Right kidney (tissue), 9 donors: ENCODE measurements at places on chromosomes 16 and 17.

GRCh38 chr17:74187761-74188160 is 15.7 kb upstream of the RPL38 start:
- DNase-seq = no peak

GRCh38 chr16:67259705-67260104 is 10.9 kb downstream of the SLC9A5 start:
- DNase-seq = no peak

- DNase-seq = no peak
Observed at GRCh38 chr16:53219795-53220454, 165.1 kb downstream of the CHD9 start.

- no peak for DNase-seq
Observed at GRCh38 chr17:38617074-38617860, 11.5 kb upstream of the SRCIN1 start.

GRCh38 chr17:80960797-80961452 is 30.7 kb upstream of the CHMP6 start:
- no peak for DNase-seq

- no peak for DNase-seq
Observed at GRCh38 chr16:11218604-11218962, 37.4 kb downstream of the SOCS1 start.

DNA sequence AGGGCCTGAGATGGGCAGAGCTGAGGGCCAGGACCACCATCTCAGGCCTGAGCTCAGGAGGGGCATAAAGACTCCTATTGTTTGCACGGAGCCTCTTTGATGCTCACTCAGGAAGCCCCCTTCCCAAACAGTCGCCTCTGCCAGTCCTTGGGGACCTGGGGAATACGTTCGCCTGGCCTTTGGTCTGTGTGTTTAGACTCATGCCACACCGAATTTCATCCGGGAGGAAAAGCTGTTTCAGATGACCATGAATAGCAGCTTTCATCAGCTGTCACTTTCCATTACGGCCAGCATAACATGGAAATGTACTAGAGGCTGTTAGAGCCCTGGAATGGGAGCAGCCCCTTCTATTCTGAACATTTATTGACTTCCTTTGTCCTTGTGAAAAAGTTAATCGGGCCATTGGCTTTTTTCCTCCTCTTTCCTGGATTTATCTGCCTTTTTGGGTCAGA is 139.0 kb downstream of the HS3ST3A1 start:
- DNase-seq = no peak

GRCh38 chr17:82049521-82049971 is 2.1 kb downstream of the RFNG start:
- no peak for DNase-seq

- no peak for DNase-seq
Observed at GRCh38 chr16:70412385-70412784, 26.5 kb downstream of the ST3GAL2 start.

DNA sequence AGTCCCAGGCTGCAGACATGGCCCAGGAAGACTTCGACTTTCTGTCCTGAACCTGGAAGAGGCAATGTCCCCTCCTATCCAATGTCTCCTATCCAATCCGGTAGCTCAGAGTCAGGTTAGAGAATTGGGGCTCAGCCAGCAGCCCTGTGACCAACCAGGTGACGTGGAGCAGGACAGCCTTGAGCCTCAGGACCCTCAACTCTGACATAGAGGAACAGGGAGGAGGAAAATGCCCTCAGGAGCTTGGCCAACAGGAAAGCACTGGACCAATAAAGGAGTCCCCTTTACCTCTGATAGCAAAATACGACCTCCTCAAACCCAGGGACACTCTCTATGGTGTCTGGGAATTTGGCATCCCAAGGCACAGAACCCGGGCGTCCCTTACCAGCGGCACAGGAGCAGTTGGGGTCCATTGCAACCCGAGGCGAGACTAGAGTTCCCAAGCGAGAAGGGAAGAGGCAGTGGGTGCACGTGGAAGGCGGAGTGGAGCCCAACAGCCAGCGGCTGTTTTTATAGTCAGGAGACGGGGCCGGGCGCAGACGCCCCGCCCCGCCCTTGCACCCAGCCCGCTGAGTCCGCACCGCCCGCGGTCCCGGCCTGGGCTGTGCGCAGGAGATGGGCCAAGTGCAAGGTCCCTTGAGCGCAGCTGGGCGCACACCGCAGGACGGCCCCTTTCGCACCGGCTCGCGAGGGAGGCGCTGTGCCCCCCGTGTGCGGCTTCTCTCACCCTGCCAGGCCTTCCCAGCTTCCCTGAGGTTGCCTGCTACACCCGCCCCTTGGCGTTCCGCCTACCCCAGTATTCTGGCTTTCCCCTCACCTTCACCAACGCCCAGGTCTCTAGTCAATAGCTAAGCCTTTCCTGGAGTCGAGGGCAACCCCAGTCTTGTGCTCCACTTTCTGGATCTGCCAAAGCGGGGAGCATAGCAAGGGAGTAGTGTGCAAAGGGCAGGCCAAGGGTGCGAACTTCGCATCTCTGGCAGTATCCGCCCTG is at the start of gene MT1G:
Gene MT1G, minus strand, starts transcription at position 485 of the 991 bp plus-strand sequence. Its CDS starts 72 bp downstream, at position 413.
- DNase-seq = peak; percentile 46

DNA sequence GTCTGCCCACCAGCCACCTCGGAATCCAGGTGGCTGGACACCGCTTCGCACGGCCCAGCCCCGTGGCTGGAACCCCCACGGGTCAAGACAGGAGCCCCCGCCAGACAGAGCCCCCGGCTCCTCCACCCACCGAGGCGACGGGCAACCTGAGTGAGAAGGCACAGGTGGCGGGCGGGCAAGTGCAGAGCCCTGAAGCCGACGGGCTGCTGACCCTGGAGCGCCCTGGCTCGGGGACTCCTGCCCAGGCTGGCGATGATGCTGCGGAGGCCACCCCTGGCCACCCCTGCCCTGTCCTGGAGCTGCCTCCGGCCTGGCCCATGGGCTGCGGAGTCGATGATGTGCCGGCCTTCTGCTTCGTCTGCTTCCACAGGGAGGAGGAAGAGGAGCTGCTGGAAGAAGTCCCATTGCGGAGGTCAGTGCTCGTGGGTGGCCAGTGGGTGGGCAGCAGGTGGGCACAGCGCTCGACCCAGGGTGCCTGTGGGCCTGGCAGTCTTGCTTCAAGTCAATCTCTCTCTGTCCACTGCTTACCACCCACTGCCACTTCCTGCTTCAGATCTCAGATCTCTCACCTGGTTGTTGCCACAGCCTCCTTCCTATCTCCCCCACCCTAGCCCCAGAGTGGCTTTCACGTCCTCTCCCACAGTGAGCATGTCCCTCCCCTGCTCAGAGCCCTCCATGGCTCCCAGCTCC is 33.1 kb upstream of the SBK1 start:
- DNase-seq = peak; percentile 22

DNA sequence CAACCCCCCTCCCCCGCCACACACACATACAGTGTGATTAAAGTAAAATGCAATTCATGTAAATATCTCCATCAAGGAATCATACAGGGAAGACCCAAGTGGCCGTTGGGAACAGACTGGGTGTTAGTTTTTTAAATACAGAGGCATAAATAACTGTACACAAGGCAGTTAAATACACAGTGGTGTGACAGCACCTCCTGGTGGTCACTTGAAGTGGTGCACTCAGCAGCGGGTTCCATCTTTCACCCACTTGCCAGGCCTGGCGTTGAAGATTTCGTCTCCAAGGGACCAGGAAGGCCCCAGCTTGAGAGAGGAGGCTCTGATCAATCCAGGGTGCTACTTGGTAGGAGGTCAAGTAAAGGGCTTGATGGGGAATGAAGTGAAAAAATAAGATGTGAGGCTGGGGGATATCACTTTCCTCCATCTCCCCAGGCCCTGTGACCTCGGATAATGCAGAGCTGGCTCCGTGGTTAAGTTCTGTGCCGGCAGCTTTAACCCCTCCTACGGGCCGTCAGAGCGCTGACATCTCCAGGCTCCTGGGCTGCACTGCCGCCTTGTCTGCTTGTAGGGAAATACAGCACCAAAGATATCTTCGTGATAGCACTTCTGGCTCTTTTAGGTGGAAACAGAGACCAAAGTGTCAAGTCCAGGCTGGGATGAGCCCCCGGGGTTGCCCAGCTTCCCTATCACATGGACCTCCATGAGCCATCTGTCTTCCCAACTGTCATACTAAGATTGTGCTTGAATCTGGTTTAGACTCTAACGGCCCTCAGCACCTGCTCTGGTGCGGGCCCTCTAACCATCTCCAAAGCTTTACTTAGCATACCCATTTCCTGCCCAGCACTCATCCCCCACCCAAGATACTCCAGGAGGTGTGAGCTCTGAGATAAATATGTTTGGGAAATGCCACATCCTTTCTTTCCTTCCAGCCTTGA is 20.7 kb downstream of the LGALS9 start:
- peak; percentile 23 for DNase-seq

DNA sequence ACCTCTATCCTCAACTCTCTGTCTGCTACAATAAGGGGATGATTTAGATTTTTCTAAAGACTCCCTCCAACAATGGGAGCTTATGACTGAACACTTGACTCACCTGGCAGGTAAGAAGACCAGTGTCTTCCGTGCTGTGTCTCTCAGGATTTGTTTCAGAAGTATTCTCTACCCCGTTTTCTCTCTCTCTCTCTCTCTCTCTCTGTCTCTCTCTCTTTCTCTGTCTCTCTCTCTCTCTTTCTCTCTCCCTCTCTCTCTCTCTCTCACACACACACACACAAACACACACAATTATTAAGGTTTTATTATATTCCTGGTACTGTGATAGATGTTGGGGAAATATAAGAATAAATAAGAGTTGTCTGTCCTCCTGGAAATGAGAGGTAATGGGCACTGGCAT is 263.9 kb downstream of the TOX3 start:
- DNase-seq = no peak
